ENCODE measurements at places on chromosomes 16 and 17.

GRCh38 chr17:6639586-6640535 lies 650 bp downstream of the KIAA0753 start:
- DNase-seq = no peak

DNA sequence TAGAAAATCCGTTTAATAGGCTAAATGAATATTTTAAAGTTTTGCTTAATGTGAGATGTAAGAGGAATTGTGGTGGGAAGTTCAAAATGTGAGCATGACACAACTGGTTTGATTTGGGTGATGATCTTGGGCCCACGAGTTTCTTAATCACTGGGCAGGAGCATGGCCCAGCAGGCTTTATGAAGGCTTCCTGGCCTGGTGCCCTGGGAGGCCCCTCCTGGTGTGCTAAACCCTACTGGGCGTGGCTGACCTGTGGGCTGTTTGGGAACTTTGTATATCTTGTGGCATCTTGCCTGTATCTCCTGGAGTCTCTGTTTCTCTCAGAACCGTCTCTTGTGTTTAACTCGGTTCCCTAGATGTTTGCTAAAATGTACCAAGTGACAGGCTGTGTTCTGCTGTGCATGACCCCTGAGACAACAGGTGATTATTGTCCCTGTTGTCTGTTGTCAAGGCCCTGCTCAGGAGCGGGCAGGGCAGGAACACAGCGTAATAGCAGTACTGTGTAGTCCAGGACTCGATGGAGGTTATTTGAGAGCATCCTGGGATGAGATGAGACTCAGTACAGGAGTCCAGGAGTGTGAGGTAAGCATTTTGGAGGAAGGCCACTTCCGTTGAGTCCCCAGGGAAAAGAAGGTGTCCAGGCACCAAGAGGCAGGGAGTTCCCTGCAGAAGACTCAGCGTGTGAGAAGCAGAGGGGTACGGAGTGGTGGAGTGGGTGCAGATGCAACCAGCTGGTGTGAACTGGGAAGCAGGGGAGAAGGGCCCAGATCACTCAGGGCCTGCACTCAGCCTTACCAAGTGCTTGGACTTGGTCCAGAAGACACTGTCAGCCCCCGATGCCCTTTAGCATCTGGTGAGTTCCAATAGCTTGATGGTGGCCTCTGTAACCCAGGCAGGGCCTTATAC lies 48.5 kb downstream of the B9D1 start:
- DNase-seq = no peak

- DNase-seq = no peak
Observed at GRCh38 chr16:85458968-85459367, 154.2 kb upstream of the GSE1 start.

- no peak for DNase-seq
Observed at GRCh38 chr16:17351441-17352035, 119.2 kb downstream of the XYLT1 start.

DNA sequence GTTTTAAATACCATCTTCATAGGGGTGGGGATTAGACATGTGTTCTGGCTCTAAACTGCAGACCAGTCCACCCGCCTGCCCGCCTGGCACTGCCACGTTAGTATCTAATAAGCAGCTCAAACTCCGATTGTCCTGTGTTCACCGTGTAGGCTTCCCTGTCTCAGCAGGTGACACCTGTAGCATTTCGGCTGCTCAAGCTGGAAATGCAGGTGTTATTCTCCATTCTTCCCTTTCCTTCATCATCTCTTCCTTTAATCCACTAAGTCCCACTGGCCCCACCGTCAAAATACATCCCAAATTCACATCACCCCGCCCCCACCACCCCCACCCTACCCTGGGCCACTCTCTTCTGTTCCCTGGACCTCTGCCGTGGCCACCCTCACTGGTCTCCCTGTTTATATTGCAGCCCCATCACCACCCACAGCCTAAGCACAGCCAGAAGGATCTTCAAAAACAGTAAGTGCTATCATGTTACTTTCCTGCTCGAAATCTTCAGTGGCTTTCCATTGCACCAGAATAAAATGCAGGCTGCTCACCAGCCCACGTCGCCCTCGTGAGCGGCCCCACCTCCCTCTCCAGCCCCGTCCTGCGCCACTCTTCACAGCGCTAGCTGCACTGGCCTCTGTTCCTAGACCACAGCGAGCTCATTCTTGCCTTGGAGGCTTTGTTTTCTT lies 65.1 kb downstream of the RTN4RL1 start:
- no peak for DNase-seq

DNA sequence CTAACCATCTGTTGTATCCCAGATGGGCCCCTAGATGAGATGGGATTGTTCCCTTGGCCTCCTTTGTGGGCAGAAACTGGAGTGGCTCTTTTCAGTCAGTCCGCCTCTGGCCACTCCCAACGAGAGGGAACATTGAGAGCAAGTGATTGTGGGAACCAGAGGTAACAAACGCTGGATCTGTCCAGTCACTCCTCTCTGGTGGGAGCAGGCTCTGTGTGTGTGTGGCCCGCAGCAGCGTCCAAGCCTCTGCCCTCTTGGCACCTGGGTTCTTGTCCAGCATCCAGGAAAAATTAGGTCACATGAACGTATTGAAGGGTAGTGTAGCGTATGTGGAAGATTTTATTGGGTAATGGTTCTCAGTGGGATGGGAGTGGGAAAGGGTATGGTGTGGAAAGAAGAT lies 101.9 kb upstream of the COX10 start:
- no peak for DNase-seq

DNA sequence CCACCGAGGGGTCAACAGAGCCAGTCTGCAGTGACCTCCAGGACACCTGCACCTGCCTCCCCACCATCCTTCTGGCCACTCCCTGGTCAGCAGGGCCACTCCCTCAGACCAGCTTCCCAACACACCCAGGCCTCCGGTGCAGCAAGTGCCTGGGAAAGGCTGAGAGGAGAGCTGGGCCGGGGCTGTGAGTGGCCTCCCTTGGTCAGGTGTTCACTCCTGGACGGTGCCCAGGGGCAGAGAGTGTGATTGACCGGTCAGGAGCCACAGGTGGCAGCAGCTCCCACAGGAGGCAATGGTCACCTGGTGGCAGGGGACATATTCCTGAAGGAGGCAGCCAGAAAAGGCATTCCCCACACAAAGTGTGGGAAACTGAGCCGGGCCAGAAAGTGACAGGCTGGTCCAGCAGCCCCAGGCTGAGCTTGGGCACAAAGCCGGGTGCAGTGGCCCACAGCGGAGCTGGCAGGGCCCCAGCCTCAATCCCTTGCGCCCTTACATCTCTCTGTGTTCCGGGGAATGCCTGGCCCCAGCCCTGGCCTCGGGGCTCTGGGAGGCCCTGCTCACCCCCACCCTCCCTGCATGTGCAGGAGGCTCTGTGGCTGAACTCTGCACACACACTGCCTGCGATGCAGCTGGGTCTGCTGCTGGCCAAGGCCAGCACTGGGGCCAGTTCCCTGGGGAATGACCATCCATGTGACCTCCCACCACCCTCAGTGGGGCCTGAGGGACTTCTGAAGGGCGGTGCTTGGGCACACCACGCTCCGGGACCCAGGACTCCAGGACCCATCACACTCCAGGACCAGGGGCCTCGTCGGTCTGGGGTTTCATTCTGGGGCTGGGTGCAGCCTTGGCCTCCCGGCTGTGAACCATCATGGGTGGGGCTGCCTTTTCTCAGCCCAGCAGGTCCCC lies 1.2 kb upstream of the C17orf99 start:
- DNase-seq = peak; percentile 80

GRCh38 chr17:38900978-38901656 lies 24.3 kb upstream of the LASP1NB start:
- no peak for DNase-seq

GRCh38 chr16:65689726-65690125 lies 567.9 kb upstream of the CDH11 start:
- no peak for DNase-seq

DNA sequence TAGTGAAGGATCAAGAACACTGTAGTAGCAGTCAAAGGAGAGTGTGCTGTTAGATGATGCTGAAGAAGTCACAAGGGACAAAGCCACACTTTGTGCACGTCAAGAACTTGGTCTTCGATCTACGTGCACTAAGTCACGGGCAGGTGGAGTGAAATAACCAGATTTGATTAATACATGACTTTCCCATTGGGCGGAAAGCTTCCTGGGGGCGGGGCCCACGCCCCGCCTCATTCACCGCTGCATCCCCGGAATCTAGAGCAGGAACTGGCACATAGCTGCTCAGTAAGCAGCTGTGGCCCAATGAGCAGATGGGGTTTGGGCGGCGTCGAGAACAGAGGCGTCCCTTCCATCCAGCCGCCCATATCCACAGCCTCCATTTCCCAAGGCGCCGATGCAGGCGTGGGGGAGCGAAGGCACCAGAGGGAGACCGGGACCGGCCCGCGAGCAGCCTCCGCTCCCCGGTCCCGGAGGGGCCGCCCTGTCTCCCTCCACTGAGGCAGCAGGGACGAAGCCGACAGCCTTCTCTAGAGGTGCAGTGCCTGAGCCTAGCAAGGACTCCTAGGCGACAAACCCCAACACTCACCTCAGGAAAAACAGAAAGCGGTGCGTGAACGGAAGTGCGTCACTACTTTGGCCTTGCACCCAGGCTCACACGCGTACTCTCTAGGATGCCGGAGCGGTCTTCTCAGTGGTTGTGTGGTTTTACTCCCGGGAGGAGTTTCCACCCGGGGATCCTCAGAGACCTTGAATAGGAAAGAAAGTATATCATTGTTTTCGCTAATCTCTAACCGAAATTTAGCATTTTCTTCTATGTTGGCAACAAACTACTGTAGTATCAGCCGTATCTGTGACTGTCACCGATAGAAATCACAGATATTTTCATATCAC lies 4.9 kb downstream of the ZNF19 start:
- peak; percentile 80 for DNase-seq

DNA sequence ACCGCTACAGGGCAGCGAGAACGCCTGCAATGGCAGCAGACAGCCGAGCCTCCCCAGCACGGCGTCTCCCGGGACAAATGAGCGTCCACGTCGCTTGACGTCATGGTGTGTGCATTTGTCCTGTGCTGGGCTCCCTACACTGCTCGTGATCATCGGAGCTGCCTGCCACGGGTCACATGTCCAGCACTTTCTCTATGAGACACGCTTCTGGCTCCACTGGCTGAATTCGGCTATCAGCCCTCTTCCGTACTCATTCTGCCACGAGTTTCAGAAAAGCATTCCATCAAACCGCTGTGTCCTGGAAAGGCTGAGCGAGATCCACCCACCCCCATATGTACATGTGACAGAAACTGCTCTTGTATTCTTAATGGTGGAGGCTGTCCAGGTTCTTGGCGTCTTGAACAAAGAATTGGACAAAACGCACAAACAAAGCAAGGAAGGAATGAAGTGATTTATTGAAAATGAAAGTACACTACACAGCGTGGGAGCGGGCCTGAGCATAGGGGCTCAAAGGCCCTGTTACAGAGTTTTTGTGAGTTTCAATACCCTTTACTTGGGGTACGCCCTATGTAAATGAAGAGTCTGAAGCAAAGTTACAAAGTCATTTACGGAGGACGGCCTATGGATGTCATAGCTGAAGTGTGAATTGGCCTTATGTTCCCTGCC lies 28.5 kb upstream of the SHCBP1 start:
- no peak for DNase-seq

GRCh38 chr17:39218906-39219305 lies 6.8 kb downstream of the STAC2 start:
- no peak for DNase-seq

DNA sequence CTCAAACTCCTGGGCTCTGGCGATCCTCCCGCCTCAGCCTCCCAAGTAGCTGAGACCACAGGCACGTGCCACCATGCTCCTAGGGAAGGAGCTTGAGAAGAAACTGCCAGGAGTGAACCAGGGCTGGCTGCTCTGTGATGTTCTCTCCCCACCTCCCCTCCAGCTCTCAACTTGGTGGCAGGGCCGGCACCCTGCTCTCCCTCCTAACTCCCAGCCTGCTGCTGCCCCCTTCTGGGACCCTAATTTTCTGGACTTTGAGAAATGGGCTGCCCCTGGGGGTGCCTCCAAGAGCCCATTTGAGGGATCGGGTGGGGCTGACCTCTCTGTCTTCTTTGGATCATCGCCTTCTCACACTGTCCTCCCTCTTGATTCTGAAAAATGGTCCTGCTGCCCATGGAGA lies 14.9 kb upstream of the STAT3 start:
- DNase-seq = no peak

DNA sequence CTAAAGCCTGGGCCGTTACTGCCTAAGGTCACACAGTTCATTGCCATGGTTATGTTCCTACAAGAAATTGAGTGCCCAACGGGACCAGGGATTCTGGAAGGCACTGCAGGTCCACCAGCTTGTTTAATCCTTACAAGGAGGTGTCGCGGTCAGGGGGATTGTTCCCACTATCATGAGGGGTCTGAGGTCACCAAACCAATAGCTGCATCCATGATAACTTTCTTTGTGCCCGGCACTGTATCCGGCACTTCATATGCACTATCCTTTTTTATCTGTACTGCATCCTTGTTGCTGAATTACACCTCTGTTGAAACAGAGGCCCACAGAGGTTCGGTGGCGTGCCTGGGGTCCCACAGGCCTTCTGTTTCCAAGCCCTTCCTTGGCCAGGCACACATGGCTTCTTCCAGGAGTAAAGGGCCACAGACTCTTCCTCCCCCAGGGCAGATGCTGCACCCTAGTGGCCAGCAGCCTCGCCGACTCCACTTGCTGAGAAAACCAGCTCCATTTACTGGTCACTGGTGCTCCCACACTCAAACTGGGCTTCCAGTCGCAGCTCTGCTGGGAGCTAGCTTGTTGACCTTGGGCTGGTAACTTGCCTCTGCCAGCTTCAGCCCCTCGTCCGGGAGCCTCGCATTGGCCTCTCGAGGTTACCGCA lies 82.0 kb upstream of the PLCG2 start:
- DNase-seq = no peak

- no peak for DNase-seq
Observed at GRCh38 chr17:72077326-72077960, 43.4 kb upstream of the SOX9 start.

DNA sequence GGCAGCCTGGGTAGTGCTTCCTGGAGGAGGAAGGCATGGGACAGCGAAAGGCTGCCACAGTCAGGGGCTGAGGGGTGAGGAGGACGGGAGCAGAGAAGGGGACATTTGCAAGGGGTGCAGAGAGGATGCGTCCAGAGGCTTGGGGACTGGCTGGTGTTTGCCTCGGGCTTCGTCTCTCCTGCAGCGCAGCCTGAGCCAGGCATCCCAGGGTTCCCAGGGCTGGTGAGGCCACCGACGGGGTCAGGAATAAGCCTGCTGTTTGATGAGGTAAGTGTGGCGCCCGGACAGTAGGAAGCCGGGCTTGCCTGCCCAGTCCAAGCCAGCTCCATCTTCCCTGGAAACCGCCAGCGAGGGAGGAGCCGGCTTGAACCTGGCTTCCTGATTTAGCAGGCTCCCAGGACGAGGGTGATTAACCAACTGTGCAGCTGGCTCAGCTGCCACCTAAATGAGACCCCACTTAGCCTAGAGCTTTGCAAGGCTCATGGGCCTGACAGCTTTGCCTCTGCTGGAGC lies 47.8 kb downstream of the PITPNM3 start:
- no peak for DNase-seq

GRCh38 chr17:3965118-3965800 lies 1.0 kb upstream of the ATP2A3 start:
- DNase-seq = no peak

- DNase-seq = no peak
Observed at GRCh38 chr17:77365584-77366186, 224.9 kb downstream of the SEC14L1 start.
